ENCODE measurements at places on chromosomes 2 and 18.

GRCh38 chr2:238024986-238025385, 35.8 kb upstream of the SCLY start:
- DNase-seq, result no peak

GRCh38 chr2:59249441-59250306, 1008.5 kb upstream of the FANCL start:
- DNase-seq, result peak; percentile 57

GRCh38 chr2:71505086-71505769, 51.9 kb downstream of the DYSF start:
- peak; percentile 64 for DNase-seq

- no peak for DNase-seq
Measured at GRCh38 chr18:6948281-6949055, 169.1 kb downstream of the LAMA1 start.

GRCh38 chr2:181746844-181747243, 66.5 kb upstream of the NEUROD1 start:
- no peak for DNase-seq

DNA sequence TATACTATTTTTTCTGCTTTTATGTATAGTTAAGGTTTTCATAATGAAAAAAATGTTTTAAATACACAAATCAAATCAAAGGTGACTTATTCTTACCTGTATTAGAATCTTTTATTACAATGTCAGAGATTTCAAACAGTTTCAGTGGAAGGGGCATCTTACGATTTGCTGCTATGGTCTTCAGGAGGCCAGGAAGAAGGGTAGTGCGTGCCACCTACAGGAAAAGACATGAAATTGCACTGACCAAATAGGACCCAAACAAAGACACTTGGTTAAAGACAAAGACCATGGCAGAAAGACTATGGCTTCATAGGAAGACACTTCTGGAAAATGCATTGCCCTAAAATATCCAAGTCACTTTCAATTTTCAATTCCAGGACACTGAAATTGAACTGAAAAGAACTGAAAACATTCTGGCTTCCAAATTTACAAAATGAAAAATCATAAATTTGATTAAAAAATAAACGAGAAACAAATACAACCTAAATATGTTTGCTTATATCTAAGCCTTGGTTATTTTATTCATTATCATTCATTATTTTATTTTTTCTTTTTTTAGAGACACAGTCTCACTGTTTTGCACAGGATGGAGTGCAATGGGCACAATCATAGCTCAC, 42.1 kb downstream of the FARSB start:
- DNase-seq, result peak; percentile 47

- no peak for DNase-seq
Measured at GRCh38 chr2:112065966-112066365, 10.9 kb downstream of the TMEM87B start.

GRCh38 chr2:45345331-45346234, 265.5 kb downstream of the SRBD1 start:
- DNase-seq, result peak; percentile 84

- DNase-seq, result no peak
Measured at GRCh38 chr2:147428120-147428747, 416.6 kb upstream of the ACVR2A start.

DNA sequence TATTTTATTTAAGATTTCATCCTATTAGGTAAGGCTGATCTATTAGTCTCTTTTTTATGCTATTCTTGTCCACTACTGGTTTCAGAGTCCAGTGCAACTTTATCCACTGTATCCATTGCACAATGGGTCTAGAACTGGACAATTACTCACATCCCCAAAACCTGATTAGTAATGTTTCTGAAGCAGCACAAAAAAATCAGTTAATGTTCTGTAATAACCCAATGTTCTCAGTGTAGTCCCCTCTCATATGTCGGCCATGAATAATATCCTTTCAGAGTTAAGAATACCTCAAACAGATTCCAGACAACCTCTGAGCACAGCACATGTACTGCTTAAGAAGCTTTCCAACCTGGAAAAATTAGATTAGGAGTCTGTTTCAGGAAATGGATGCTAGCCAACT, 29.7 kb downstream of the MGAT4A start:
- DNase-seq, result no peak

DNA sequence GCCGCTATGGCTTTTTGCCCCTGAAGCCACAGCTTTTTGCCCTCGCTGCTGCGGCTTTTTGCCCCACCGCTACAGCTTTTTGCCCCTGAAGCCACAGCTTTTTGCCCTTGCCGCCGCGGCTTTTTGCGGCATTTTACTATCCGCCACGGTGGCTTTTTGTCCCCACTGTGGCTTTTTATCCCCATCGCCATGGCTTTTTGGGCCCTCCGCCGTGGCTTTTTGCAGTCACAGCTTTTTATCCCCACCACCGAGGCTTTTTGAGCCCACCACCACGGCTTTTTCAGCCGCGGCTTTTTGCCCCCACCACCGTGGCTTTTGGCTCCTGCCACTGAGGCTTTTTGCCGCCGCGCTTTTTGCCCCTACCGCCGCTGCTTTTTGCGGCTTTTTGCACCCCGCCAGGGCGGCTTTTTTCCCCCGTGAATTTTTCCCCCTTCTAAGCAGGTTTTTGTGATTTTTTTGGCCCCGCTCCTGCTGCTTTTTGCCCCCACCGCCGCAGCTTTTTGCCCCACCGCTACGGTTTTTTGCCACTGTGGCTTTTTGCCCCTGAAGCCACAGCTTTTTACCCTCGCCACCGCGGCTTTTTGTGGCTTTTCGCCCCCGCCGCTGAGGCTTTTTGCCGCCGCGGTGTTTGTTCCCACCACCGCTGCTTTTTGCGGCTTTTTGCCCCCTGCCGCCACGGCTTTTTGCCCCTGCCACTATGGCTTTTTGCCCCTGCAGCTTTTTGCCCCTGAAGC, 2797.2 kb upstream of the TEKT4 start:
- no peak for DNase-seq

DNA sequence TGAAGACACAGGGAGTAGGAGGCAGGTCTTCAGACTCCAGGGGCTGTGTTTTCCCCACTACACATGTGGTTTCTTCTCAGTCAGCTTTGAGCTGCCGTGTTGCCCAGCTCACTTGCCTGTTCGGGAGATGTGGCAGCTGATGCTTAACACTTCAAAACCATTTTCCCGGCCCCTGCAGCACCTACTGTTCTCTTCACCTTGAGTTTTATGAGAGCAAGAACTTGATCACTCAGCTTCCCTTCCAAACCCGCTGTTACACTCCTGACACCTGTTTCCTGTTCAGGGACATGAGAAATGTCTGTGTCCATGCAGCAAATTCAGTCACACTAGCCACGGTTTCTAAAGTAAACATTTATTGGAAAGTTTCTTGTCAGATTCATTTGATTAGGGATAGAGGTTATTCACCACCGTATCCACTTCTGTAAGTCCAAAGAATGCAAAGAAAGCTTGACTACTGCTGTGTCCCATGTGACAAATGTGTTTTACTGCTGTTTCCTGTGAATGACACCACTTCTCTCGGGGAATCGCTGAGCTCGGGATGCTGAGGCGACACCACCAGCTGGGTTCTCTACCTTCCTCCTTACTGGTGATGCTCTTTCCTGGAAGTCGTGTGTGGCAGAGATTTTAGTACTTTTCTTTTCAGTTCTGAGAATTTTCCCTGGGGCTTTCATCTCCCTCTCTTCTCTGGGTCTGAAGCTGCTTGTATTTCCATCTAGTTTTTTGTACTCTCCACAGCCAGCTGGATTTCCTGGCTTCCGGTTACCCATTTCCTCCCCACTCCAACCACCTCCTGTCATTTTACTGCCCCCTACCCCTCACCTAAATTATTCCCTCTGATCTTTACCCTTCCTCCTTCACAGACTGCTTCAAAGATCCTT, 91.7 kb downstream of the KLF7 start:
- peak; percentile 45 for DNase-seq

DNA sequence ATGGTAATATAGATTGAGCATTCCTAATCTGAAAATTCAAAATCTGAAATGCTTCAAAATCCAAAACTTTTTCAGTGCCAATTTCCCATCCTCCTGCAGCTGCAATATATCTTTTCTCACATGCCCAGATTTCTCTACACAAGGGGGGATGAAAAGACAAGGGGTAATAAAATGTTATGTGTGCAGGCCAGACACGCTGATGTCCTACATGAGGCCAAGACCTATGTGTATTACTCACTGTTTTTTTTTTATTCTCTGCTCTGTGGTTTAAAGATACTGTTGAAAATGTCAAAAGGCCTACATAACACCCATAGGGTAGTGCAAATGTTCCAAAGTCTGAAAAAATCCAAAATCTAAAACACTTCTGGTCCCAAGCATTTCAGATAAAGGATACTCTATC, 41.2 kb upstream of the CWC22 start:
- DNase-seq, result no peak

GRCh38 chr18:29171892-29172755, 995.2 kb upstream of the CDH2 start:
- peak; percentile 53 for DNase-seq

DNA sequence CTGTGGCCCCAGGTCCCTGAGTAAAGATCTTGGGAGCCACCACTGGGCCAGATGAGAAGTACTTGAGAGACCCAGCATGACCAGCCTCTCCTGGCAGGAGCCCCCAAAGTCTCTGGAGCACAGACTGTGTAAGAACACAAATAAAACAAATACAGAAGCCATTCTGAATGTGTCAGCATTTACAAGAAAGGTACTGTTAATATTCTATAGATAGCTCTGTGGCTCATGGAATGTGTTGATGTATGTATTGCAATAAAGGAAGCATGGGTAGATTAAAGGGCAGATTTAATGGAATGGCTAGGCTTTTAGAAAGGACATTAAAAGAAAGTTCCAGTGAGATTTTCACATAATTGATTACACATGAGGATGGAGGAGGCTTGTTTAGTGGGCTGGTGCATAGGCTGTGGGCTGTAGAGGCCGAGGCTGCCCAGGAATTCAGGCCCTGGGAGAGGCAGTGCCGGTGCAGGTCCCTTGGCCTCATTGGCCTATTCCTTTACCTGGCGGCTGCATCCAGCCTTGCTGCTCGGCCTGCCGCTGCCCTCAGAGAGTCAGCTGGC, 127.7 kb upstream of the DLX2 start:
- DNase-seq, result no peak

DNA sequence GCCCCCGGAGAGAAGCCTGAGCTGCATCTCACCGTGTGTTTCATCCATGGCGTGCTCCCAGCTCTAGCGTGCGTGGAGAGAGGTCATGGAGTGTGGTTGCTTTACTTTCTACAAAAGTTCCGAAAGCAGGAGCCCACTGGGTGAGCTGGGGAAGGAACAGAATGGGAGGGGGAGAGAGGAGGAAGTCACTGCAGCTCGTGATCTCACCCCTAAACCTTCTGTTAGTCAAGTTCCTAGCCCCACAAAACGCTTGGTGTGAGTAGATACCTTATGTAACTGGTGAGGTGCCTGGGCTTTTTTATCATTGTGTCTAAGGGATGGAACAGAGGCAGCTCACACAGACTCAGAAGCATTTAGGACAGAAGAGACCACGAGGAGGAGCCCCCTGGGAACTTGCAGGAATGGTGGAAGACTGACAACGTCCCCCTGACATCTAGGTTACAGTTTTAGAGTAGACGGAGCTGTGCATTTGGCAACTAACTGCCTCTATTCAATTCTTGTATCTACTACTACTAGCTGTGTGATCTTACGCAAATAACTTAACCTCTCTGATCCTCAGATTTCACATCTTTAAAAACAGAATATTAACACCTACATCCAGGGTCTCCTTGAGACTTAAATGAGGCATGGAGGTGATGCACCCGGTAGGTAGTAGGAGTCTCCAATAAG, 123.3 kb downstream of the ARL4C start:
- no peak for DNase-seq

GRCh38 chr18:46676182-46676835, 19.3 kb upstream of the LOXHD1 start:
- DNase-seq, result peak; percentile 49

GRCh38 chr2:60412620-60413019, 140.8 kb downstream of the BCL11A start:
- no peak for DNase-seq

GRCh38 chr2:109318150-109318948, 189.3 kb downstream of the SH3RF3 start:
- no peak for DNase-seq

DNA sequence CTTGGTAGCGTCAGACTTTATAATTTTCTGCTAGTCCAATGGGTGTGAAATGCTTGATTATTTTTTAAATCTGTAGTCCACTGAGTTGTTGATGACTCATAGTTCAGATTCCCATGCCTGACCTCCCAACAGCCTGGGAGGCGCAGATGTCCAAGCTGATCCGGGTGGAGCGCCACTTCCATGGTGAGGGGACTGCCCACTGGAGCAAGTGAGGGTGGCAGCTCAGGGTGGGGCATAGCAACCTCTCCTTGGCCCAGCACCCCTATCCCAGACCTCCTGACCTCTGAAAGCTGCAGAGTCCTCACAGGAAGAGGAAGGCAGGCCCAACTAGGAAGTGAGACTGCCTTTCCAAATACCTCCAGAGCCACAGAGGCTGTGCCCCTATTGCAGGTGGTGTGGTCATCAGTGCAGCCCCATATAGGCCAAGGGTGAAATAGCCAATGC, 4.4 kb downstream of the MAL start:
- DNase-seq, result no peak

GRCh38 chr18:7604361-7604760, 37.2 kb downstream of the PTPRM start:
- DNase-seq, result no peak

DNA sequence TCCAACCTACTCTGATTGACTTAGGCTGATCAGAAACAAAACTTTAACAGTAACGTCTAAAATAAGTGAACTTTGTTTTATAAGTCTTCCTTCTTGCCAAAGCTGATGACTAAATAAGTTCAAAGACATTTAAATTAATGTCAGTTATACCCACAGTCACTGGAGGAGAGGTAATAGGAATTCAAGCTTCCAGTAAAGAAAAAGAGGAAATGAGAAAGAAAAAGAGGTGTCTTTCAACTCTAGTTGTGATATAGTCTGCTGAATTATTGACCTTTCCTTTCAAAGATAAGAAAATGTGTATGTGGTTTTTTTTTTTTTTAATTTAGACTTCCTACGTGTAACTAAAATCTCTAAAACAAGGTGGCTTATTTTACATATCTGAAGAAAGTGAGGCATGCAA, 191.5 kb downstream of the SLC8A1 start:
- DNase-seq, result no peak

GRCh38 chr18:36600548-36600947, 228.3 kb downstream of the TPGS2 start:
- DNase-seq, result no peak

- no peak for DNase-seq
Measured at GRCh38 chr2:132443106-132443505, 26.5 kb downstream of the GPR39 start.

GRCh38 chr18:78926243-78926615, 53.4 kb upstream of the SALL3 start:
- no peak for DNase-seq

Measured in NCI-H69 (cell line).